ENCODE measurements at places on chromosomes 11 and 22. TPM values are rescaled to one million over a fixed set of nuclear protein-coding genes. Genes with fewer than 3 reads are reported as not detected.

Gene TSSK2
- not detected for total RNA-seq

Gene C11orf65
- 0.69 TPM for total RNA-seq

Gene DEPDC5
- 12.7 TPM for total RNA-seq

Gene PLAAT3
- total RNA-seq, result 8.3 TPM

Gene TRIM49D2
- total RNA-seq, result not detected

Gene CD3G
- not detected for total RNA-seq

Gene SAA4
- total RNA-seq, result not detected

Gene MUC6
- total RNA-seq, result not detected

Gene CCDC179
- total RNA-seq, result not detected

Gene GSTT2B
- 38.9 TPM for total RNA-seq

Gene MS4A14
- not detected for total RNA-seq

Gene TMEM191C
- 1.3 TPM for total RNA-seq

Gene CASP5
- total RNA-seq, result not detected

Gene IGSF9B
- not detected for total RNA-seq

Gene CYP2D6
- total RNA-seq, result 0.17 TPM

Gene OR4D5
- not detected for total RNA-seq

Gene C1QTNF5
- total RNA-seq, result 15.0 TPM

Gene NLRP14
- total RNA-seq, result not detected

Gene SMIM35
- total RNA-seq, result not detected

Gene CDC42EP1
- total RNA-seq, result 108 TPM

Gene KRTAP5-7
- not detected for total RNA-seq

Gene OR51B5
- not detected for total RNA-seq

Gene SHISAL1
- total RNA-seq, result not detected

Gene LIPT2
- 1.7 TPM for total RNA-seq

Gene CTR9
- 40.8 TPM for total RNA-seq

Gene DAGLA
- 3.3 TPM for total RNA-seq

Gene BBOX1
- 0.36 TPM for total RNA-seq

Gene FBLN1
- total RNA-seq, result 185 TPM

Gene B4GALNT4
- total RNA-seq, result 9.5 TPM

Gene RFPL1
- not detected for total RNA-seq

Gene C11orf16
- total RNA-seq, result not detected

Gene COX8A
- 418 TPM for total RNA-seq

Gene DDIAS
- total RNA-seq, result 4.3 TPM

Gene TXNRD2
- 29.1 TPM for total RNA-seq

Gene CDC42EP2
- total RNA-seq, result 32.3 TPM

Gene SYCE3
- not detected for total RNA-seq

Gene TRAPPC4
- 84.8 TPM for total RNA-seq

Gene GTF2H1
- 53.0 TPM for total RNA-seq

Gene TPBGL
- total RNA-seq, result not detected

Gene TCP11L1
- total RNA-seq, result 38.7 TPM

Gene CECR2
- not detected for total RNA-seq

Gene OR8D4
- total RNA-seq, result not detected

Gene CEP126
- 2.4 TPM for total RNA-seq

Gene RAB39A
- total RNA-seq, result not detected

Gene CD3D
- total RNA-seq, result not detected

Gene RANBP1
- 224 TPM for total RNA-seq

Gene MMP7
- not detected for total RNA-seq

Gene OR52E8
- not detected for total RNA-seq

Gene SLC17A6
- total RNA-seq, result not detected

Gene SORL1
- 0.42 TPM for total RNA-seq

Gene PSMC3
- 232 TPM for total RNA-seq

Gene RAB38
- total RNA-seq, result 1.1 TPM

Gene FOSL1
- total RNA-seq, result 200 TPM

Gene FGF4
- not detected for total RNA-seq

Gene C11orf86
- total RNA-seq, result not detected

Gene HTR3B
- total RNA-seq, result not detected

Gene KCNJ1
- total RNA-seq, result not detected

Gene TSPAN32
- total RNA-seq, result not detected
